ENCODE measurements at places on chromosomes 13 and 19.

DNA sequence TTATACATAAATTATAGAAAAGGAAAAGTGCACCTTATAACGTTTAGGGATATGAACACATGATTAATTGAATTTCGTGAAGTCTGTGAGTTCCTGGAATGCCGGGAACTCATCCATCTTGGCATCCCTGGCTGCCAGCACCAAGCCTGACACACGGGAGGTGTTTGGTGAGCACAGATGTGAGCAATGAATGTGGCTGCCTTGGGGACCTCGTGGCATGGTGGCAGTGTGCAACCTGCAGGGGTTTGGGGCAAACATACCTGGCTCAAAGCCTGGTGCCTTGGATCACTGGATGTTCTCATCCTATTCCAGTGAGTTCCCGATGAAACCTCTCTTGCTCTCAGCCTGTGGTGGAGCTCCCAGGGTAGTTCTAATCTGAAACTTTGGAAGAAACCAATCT is 10.4 kb upstream of the MAP2K2 start:
- DNase-seq: no peak

- no peak for DNase-seq
Measured at GRCh38 chr13:27962982-27963381, 6.1 kb downstream of the CDX2 start.

GRCh38 chr13:77002590-77003190 is 10.8 kb downstream of the CLN5 start:
- DNase-seq: no peak

GRCh38 chr19:18637673-18638630 is 1.1 kb downstream of the KLHL26 start:
- no peak for DNase-seq

DNA sequence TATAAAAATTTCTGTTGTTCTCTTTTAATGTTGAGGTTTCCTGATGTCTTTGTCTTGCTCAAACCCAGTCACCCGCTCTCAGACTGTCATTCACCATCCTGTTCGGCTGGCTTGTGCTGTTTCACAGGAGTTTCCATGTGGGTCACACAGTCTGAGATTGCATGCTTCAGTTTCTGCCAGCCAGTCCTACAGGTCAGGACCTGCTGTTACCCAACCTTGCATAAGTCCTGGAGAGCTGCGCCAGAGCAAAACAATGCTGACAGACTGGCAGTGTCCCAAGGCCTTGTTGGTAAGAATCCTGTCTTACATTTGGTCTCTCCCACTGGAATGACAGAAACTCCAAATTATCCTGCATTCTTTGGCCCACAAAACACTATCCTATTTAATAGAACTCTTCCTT is 340.0 kb upstream of the SLITRK5 start:
- no peak for DNase-seq

GRCh38 chr19:45615795-45616703 is 14.0 kb upstream of the GPR4 start:
- peak; percentile 48 for DNase-seq

- DNase-seq: no peak
Measured at GRCh38 chr13:59424661-59425060, 739.1 kb downstream of the DIAPH3 start.

GRCh38 chr19:53606031-53606430 is 25.8 kb upstream of the DPRX start:
- no peak for DNase-seq

DNA sequence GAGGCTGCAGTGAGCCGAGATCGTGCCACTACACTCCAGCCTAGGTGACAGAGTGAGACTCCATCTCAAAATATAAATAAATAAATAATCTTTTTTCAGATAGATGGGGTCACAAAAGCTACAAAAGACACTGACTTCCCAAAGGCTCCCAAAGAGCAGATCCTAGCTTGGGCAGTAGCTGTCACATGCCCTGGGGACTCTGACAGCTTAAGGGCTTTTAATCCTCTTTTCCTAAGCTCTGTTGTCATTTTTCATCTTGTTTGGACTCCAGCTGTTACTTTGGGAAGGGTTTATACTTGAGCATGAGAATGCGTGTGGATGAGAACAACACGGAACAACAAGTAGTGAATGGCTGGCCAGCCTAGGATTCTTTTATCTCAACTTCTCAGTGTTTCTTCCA is 231.7 kb downstream of the MZT1 start:
- DNase-seq: no peak

DNA sequence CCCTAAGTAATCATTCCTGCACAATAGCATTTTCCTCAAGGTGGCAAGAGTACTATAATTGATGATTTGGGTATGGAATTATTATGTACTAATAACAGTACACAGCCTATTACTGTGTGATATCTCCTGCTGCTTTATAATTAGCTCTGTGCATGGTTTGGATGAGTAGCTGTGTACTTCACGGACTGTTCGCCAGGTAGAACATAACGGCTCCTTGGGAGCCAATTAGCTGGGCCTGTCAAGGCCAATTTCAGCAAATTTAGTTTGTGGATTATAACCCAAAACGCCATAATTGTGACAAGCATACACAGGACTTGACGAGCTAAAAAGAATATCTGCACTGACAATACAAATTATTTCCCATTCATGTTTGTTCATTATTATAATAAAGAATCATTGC is 1584.2 kb downstream of the SLITRK1 start:
- DNase-seq: no peak

GRCh38 chr19:5070930-5071329 is 102.0 kb downstream of the KDM4B start:
- DNase-seq: no peak

- no peak for DNase-seq
Measured at GRCh38 chr13:76982061-76982460, 9.8 kb upstream of the CLN5 start.

- no peak for DNase-seq
Measured at GRCh38 chr13:46171217-46171616, 10.8 kb downstream of the LCP1 start.

DNA sequence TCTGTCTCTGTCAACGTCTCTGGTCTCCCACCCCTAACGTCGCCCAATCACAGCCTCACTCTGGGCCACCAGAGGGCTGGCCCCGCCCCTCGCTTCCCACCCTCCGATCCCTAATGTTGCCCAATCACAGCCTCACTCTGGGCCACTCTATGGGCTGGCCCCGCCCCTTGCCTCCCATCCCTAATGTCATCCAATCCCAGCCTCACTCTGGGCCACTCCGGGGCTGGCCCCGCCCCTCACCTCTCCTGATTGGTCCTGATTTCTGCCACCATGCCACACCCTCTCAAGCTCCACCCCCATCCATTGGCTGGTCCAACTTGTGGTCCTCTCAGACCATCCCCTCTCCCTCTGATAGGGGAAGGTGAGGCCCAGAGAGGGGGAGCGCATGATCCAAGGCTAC is 24.9 kb downstream of the CELF5 start:
- DNase-seq: no peak
